ENCODE measurements at places on chromosomes 1 and 21.

DNA sequence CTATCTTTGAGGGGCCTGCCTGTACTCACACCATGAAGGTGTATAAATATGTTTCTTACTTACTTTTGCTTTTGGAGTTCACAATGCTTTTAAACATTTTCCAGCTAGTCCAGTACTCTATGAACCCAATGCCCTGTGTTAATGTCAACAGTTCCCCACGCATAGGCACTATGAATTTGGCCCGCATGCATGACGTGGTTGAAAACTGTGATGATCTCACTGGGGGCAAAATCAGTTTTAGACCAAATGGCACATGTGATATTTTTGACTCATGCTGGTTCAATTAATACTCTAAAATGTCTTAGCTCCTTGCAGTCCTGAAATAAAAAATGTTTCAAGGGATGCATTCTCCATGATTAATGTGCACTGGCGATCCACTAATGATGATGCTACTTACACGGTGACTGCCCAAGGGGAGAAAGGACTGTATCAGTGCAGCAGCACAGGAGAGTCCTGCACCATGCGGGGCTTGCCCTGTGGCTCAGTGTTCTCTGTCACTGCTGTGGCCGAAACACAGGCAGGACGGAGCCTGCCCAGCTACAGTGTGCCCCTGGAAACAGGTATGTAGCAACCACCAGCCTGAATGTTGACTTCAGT is 15.7 kb downstream of the FNDC7 start:
- no peak for DNase-seq

- DNase-seq, result no peak
These were observed 201.7 kb upstream of the CHRM3 start for GRCh38 chr1:239184561-239185244.

DNA sequence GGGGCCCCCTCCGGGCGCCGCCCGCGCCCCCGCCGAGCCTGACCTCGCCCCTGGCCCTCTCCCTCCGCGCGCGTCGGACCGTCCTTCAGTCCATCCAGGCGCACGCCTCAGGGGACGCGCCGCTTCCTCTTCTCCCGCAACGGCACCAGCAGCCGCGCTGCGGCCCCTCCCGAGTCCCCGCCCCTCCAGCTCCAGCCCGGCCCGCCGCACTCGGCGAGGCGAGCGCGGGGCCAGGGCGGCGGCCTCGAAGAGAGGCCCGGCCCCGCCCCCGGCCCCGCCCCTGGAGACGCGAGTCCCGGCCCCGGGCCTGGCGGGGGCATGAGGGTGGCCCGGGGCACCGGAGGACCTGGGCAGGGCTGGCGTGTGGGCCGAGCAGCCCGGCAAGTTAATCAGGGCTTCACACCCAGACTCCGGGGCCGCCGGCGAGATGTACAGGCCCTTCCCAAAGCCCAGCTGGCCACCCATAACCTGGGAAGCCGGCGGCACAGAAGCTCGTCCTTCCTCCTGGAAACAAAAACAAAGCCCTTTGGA is at the start of gene IGSF3:
TSS of gene IGSF3 (minus strand) at position 159 of the 531 bp plus-strand sequence. CDS start 1,407 bp downstream, outside the sequence.
- DNase-seq, result peak; percentile 14

DNA sequence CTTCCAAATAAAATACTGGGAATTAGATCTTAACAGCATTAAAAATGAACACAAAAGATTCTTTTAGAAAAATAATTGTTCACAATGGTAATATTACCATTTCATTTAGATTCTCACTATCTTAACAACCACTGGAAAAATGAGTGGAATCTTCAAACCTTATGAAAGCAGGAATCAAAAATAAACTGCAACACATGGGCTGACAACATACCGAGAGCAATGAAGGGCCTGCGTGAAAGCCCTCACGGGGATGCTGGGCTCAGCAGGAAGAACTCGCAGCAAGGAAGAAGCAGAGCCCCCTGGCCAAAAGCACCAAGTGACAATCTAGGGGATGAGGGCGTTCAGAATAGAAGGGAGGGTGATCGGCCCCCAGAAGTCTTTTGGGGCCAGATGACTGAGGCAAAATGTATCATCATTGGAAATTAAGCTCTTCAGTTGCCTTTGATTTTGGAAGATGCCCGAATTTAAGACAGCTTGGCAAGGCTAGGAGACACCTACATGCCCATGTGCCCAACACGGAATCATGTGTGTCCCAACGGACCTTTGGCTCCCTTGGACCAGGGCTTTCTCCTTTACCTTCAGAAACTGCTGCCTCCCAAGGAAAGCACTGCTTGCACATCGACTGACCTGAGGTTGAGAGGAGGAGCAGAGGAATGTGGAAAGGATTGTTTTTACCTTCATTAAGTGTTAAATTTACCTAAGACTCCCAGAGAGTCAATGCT is 103.9 kb downstream of the TGFBR3 start:
- no peak for DNase-seq

GRCh38 chr1:81681114-81681513 is 119.6 kb upstream of the ADGRL2 start:
- no peak for DNase-seq

- DNase-seq, result no peak
These were observed 87.8 kb upstream of the IRF2BP2 start for GRCh38 chr1:234697741-234698140.

DNA sequence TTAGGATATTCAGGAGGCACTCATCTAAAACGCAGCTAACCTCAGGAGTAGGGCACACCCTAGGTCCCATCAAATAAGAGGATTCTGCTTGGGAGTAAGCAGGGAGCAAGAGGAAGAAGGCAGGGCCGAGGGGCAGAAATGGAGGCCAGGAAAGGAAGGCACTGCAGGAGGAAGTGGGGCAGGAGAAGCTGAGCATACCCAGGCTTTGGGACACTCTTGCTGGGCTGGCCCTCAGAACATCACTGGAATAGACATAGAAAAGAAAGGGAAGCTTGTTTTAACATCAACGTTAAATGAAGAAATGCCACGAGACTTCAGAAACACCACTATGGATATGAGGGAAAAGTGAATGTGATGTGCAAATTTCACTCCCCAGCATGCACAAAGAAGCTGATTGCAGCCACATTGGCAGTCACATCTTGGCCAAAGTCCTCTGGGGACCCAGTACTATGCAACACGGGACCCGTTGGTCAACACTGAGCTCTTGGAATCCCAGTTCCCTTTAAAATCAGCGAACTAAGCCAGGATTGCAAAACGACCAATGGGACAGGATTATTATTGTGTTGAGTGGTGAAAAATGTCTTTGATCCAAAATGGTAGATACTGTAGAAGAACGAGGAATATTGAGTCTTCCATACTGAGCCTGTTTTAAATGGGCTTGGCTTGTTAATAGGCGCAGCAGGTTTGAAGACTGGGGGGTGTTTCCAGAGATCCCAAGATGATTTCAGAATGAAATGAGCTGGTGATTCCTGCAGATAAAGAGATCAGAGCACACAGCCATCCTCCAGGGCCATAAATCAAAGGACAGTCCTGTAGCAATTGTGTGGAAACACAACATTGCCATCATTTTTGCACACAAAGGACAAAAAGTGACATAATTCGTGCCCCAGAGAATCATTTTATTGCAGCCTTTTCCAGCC is 152.4 kb downstream of the TOMM20 start:
- no peak for DNase-seq

- DNase-seq, result no peak
These were observed 99.5 kb downstream of the LACTBL1 start for GRCh38 chr1:22872981-22873664.

DNA sequence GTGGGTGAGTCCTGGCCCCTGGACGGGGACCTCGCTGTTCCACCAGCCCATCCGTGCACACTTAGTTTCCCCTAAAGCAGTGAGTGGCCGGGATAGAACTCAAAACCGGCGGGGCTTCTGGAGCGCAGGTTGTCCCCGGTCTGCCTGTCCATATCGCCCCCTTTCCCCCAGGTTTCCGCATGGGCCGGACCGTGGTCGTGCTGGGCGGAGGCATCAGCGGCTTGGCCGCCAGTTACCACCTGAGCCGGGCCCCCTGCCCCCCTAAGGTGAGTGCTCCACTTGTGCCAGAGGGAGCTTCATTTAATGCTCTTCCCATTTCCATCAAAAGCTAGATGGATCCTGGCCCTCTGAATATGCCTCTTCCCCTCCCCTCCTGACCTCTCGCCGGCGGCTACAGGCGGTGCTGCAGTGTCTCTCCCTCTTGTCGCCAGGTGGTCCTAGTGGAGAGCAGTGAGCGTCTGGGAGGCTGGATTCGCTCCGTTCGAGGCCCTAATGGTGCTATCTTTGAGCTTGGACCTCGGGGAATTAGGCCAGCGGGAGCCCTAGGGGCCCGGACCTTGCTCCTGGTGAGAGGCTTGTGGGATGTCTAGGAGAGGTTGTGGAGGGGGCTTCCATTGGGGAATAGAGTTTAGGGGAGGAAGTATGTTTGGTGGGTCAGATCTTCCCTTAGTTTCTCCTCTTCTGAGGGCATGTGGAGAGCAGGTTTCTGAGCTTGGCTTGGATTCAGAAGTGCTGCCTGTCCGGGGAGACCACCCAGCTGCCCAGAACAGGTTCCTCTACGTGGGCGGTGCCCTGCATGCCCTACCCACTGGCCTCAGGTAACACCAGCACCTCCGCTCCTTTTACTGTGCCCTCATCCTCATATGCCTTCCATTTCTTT is 683 bp downstream of the PPOX start:
- DNase-seq, result no peak

- no peak for DNase-seq
These were observed 613.3 kb downstream of the PLPP3 start for GRCh38 chr1:55965981-55966461.

DNA sequence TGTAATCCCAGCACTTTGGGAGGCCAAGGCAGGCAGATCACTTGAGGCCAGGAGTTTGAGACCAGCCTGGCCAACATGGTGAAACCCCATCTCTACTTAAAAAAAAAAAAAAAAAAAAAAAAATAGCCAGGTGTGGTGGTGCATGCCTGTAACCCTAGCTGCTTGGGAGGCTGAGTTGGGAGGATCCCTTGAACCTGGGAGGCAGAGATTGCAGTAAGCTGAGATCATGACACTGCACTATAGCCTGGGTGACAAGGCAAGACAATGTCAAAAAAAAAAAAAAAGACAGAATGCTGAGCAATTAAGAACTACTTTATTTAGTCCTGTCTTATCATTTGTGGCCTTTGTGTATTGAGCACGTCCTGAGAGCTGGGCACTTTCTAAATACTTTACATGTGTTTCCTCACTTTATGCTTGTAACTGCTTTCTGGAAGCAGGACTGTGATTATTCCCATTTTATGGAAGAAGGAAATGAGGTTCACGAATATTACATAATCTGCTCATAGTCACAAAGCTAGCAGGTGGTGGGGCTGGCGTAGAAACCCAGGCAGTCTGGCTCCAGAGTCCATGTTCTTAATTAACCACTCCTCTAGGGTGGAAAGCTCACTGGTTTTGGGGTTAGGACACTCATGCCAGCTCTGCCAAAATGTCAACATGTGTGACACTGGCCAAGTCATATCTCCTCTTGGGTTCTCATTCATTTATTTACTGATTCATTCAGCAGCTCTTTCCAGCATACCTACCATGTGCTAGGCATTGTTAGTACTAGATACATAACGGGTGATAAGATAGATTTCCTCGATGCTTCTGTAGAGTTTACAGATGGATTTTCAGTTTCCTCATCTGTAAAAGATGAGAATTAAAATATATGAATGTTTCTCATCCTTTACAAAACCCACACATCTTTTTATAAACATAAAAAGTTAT is 57.7 kb downstream of the DDR2 start:
- no peak for DNase-seq

GRCh38 chr1:174366946-174367345 is 80.8 kb upstream of the GPR52 start:
- no peak for DNase-seq

DNA sequence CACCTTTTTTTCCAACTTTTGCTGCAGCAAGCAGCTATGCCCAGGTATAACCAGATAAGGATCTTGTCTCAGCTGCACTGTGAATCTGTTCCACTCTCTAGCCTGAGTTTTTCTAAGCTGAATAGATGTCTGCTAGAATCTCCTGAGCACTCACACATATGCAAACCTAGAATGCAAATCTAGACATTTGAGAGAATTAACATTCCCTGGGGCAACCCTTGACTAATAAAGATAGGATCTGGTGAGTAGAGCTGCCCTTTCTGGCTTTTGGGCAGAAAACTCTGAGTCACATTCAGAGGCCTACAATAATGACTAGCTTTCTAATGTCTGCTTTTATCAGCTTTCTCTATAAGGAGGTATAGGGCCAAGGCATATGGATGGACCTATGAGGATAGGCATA is 61.4 kb upstream of the BARHL2 start:
- no peak for DNase-seq
